ENCODE measurements at places on chromosomes 2 and 18. TPM values are rescaled to one million over a fixed set of nuclear protein-coding genes. Genes with fewer than 3 reads are reported as not detected.

YES1 gene
- 110 TPM for total RNA-seq

TSN gene
- 25.2 TPM for total RNA-seq

CD8B2 gene
- not detected for total RNA-seq

LYPD6 gene
- 0.83 TPM for total RNA-seq

APOB gene
- 0.83 TPM for total RNA-seq

GALNT3 gene
- total RNA-seq: 0.99 TPM

ALPP gene
- total RNA-seq: 0.06 TPM

CCDC178 gene
- 1.7 TPM for total RNA-seq

IHH gene
- not detected for total RNA-seq

CCDC148 gene
- total RNA-seq: 3.7 TPM

MROH2A gene
- total RNA-seq: not detected
